ENCODE measurements at places on chromosomes 16 and 17.

DNA sequence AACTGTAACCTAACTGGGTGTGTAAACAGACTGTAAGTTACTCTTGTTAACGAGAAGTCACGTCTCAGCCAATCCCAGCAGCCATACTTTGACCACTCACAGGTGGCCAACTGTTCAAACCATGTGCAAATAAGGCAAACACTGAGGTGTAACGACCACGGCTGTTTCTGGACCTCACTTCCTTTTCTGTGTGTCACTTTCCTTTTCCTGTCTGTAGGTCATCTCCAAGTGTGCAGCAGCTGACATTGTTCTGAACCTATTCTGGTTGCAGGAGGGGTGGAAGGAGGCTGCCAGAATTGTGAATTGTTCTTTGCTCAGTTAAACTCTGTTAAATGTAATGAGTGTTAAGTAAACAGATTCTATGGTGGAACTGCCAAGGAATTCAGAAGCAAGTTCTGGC, 627.4 kb downstream of the KCNJ2 start:
- no peak for DNase-seq

DNA sequence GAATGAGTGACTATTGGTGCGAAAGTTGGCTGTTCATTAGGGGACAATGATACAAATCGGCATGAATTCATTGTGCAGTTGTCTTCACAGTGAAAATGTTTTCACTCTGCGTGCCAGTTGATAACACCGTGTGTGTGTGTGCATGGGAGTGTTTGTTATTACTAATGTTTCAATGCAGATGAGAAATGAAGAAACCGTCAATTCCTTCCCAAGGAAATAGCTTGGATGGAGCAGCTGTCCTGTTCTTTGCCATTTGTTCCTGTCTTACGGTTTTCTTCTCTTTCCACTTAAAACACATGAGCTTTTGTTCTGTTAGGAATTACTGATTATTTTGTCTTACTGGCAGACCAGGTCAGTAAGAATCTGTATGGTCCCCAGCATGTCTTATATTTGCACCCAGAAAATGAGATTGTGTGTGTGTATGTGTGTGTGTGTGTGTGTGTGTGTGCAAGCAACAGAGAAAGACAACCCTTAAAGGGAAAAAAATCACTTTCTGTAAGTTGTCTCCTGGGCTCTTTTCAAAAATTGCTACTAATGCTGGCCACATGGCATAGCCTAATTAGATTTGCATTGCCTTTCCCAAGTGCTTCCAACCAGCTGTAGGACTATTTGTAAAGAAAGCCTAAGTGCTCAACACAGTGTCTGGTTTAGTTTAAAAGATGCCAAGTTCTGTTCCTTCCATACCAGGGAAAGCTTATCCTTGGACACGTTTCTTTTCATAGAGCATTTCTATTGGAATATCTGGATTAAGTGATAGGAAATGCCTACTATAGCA, 23.8 kb downstream of the SHISA9 start:
- DNase-seq, result no peak

GRCh38 chr17:76318586-76318985, 10.5 kb upstream of the QRICH2 start:
- DNase-seq, result no peak

- no peak for DNase-seq
These were observed 38.4 kb upstream of the STAC2 start for GRCh38 chr17:39264119-39264518.

- peak; percentile 15 for DNase-seq
These were observed 667 bp downstream of the OGFOD1 start for GRCh38 chr16:56451753-56452689.

DNA sequence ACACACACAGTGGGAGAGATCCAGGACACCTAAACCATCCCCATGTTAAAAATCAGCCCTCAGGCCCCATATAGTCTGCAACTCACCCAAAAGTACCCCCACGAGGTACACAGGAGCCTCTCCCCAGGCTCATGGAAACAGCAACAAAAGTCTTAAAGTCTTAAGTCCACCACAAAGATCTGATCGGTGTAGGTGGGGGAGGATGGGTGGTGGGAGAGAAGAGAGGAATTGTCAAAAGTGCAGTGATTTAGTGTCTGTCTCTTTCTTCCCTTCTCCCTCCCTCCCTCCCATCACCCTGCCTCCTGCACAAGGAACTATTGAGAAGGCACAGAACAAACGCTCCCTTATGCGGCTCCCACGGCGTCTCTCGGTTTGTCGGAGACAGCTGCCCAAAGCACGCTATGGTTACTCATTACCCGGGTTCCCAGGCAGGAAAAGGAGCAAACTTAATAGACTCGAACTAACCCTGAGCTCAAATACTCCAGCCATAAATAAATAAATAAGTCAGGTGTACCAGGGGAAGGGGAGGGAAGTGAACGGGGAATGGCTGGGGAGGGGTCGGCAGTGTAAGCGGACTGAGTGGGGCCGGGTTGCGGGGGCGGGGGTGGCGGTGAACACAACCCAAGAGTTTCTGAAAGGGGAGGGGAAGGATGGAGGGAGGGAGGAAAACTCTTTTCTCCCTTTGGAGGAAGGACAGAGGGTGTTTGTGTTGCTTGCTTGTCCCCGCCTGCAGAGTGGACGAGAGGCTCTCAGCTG, 477.4 kb downstream of the SLC39A11 start:
- DNase-seq, result no peak

DNA sequence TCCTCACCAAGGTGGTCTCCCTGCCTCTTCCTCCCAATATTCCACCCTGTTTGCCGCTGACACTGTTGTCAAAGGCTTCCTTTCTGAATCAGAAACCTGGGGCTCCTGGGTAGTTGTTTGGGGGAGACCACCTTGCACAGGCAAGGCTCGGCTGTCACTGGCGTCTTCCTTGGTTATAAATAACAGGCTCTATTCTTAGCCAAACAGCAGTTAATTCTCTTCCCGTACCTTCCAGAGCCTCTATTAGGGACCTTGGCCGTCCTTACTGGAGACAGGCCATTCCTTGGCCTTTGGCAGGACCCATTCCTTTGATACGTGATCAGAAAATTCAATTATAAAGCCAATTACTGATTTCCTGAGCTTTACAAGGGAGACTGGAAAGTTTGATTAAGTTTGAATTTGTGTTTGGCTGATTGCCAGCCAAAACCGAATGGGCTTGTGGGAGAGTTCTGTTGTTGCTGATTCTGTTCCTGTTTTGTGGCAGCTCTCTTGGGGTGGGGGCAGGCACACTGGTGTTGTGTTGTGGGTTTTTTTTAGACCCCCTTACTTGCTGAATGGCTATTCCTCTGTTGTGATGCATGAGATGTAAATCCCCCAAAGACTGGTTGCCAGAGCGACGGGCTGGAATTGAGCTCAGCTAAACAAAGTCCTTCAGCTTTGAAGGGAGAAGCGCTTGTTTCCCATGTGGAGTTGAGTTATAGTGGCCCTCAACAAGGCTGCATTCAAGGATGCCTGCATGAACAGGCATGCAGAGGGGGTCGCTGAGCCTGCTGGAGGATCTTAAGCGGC, 104.6 kb downstream of the GNAO1 start:
- DNase-seq, result no peak

DNA sequence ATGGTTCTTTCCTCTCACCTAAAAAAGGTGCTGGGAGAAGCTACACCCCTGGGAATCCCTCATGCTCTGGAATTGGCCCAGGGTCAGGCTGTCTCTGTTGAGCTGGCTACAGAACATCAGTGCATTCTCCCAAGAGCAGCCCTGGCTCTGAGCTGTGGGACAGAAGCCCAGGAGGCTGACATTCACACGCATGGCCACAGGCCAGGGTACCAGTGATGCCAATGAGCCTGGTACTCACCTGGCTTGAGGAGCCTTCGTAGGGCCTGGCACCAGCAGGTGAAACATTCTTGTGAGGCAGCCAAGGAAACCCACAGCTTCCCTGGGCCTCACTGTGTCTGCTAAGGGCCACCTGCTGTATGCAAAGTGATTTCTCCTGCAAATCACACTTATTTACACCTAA, 121.7 kb upstream of the CCL2 start:
- DNase-seq, result no peak

- no peak for DNase-seq
These were observed 55.3 kb downstream of the USP22 start for GRCh38 chr17:20987511-20987910.

DNA sequence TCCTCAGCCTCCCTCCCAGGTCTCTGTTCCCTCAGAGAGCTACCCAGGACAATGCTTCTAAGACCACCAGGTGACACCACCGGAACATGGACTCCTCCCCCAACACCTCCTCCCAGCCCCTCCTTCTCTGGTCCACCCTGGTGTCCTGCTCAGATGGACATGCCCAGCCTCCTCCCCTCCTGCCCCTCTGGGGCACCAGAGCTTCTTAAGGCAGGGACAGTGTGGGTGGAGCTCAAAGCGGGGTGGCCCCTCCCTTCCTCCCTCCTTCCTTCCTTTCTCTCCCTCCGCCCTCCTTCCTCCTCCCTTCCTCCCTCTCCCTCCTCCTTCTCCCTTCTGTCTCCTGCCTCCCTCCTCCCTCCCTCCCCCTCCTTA, 22.7 kb downstream of the TRPV3 start:
- DNase-seq, result no peak

DNA sequence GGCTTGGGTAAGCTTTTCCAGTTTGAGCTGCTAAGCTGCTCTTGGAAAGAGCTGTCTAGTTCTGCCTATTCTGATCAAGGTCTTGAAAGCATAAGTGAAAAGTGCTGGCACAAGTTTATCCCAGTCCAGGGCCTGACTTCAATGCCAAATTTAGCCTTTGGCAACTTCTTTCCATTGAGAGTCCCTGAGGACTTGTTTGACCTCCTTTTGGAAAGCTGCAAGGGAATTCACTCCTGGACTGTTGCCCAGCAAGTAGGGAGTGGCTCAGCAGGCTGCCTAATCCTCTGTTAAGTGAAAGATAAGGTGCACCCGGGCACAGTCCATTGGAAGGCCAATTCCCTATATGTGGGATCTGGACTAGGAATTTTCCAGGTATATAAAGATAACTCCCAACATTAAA, 16.0 kb upstream of the TANC2 start:
- DNase-seq, result no peak

- DNase-seq, result peak; percentile 18
These were observed 26.4 kb downstream of the ARHGAP17 start for GRCh38 chr16:24988593-24989338.

GRCh38 chr17:27549251-27549893, 81.6 kb upstream of the LGALS9 start:
- DNase-seq, result no peak

DNA sequence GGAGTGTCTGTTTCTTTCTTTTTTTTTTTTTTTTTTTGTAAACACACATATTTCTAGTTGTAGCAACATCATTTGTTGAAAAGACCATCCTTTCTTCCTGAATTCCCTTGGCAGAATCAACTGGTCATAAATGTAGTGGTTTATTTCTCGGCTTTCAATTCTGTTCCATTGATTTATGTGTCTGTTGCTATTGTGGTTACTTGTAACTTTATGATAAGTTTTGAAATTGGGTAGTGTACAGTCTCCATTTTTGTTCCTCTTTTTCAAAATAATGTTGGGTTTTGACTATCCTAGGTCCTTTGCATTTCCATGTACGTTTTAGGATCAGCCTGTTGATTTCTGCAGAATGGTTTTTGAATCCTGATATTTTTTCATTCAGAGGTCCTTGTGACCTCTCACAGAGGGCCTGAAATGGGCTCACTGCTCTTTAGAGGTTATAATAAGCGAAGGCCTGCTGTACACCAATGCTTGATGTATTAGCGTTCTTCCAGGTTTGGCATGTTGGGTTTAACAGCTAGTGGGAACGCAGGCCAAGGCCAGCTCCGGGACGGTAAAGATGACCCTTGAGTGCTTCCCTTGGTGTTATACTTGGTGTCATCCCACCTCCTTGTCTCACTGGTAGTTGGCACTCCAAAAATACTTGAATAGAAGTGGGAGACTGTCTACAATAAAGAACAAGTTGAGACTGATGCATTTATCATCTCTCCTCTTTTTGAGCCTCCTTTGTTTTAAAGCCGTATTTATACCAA, 43.8 kb downstream of the ZNRF1 start:
- no peak for DNase-seq

DNA sequence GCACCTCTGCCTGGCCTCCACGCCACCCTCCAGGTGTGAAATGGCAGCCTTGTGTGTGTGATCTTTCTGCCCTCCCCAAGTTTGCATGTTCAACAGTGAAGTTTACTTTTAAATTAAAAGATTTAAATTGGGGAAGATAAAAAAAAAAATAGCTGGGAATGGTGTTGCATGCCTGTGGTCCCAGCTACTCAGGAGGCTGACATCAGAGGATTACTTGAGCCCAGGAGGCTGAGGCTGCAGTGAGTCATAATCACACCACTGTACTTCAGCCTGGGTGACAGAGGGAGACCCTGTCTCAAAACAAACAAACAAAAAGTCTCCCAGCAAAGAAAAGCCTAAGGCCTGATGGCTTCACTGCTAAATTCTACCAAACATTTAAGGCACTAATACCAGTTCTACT, 35.4 kb upstream of the RNF43 start:
- no peak for DNase-seq

- peak; percentile 93 for DNase-seq
These were observed at the start of gene TP53 for GRCh38 chr17:7687072-7687907. TSS of gene TP53 (minus strand) at chr17:7687490. CDS start at chr17:7676594, 10,896 bp downstream.

DNA sequence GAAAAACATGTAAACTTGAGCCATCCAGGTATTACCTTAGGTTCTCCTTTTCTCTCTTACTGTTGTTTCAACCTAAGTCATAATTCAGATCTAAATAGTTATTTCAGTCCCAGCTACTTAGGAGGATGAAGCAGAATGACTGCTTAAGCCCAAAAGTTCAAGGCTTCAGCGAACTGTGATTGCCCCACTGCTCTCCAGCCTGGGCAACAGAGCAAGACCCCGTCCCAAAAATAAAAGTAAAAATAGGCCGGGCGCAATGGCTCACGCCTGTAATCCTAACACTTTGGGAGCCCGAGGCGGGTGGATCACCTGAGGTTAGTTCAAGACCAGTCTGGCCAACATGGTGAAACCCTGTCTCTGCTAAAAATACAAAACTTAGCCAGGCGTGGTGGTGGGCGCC, 9.6 kb downstream of the MEIOB start:
- DNase-seq, result no peak

GRCh38 chr17:82235056-82235774, 6.4 kb downstream of the SLC16A3 start:
- no peak for DNase-seq

- no peak for DNase-seq
These were observed 60.0 kb upstream of the BCAR1 start for GRCh38 chr16:75311383-75311938.

- DNase-seq, result no peak
These were observed 303.8 kb downstream of the HS3ST3B1 start for GRCh38 chr17:14604591-14605266.

- no peak for DNase-seq
These were observed 9.9 kb downstream of the DHODH start for GRCh38 chr16:72018470-72018869.

DNA sequence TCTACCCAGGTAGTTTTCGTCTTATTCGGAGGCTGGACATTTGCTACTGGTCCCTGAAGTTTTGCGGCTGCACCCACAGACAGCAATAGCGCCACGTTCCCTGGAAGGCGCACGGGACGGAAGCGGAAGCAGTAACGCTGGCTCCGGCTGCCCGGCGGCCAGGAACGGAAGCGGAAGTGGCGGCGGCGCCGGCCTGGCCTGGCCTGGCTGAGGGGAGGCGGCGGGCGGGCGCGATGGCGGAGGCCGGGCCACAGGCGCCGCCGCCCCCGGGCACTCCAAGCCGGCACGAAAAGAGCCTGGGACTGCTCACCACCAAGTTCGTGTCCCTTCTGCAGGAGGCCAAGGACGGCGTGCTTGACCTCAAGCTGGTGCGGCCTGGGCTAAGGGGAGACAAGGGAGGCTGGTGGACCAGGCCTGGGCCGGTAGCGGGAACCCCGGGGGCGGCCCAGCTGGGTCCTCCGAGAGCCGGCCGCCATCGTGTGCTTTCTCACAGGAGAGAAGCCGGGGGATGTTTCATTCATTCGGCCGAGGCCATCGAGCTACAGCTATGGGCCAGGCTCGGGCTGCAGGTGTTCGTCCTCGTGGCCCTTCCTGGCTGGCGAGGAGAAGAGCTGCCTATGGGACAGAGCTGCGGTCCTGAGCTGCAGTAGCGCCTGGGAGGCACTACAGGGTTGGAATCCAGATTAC, at the start of gene E2F4:
E2F4 (plus strand) TSS at position 161 of the 687 bp plus-strand sequence; CDS start at position 234, 73 bp downstream.
- DNase-seq, result peak; percentile 90
